ENCODE measurements at places on chromosomes 16 and 17.

- DNase-seq: peak; percentile 79
Measured at GRCh38 chr17:4648741-4649140, 7.3 kb upstream of the ALOX15 start.

DNA sequence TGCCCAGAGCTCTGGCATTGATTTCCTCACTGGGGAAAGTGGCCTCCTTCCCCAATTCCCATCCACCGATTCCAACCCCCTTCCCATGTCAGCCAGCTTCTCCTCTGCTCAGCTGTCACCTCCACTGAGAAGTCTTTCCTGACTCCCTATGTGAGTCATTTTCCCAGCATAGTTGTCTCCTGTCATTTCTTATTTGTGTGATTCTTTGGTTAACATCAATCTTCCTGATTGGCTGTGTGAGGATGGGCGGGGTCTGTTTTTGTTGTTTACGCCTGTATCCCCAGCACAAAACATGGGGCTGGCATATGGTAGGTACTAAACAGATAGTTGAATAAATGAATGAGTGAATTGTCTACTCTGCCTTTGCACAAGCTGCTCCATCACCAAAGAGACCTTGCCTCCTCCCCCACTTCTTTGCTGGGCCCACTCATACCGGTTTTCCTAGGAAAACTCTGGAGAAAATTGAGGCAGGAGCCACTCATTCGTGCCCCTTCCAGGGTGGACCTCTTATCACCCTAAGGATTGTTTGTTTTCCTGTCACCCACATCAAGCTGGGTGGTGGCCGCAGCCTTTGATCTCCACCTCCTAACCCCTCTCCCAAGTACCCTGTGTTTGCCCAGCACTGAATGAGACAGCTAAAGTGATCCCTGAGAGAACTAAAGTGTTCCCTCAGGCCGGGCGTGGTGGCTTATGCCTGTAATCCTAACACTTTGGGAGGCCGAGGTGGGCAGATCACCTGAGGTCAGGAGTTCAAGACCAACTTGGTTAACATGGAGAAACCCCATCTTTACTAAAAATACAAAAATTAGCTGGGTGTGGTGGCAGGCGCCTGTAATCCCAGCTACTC, 1.2 kb upstream of the GRB7 start:
- no peak for DNase-seq

DNA sequence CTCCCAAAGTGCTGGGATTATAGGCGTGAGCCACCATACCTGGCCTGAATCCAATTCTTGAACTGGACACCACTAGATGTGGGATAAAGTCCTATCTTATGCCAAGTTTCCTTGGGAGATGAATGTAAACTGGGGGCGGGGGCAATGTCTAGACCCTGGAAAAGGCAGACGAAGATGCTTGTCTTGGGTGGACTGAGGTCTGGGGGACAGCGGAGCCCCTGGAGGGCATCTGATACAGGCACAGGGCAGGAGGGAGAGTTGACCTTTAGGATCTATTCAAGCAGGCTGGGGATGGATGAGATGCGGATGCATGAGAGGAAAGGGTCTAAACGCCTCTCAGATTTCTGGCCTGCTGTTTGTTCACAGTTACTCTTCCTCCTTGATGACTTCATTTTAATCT, 11.7 kb downstream of the C1QTNF1 start:
- DNase-seq: no peak

DNA sequence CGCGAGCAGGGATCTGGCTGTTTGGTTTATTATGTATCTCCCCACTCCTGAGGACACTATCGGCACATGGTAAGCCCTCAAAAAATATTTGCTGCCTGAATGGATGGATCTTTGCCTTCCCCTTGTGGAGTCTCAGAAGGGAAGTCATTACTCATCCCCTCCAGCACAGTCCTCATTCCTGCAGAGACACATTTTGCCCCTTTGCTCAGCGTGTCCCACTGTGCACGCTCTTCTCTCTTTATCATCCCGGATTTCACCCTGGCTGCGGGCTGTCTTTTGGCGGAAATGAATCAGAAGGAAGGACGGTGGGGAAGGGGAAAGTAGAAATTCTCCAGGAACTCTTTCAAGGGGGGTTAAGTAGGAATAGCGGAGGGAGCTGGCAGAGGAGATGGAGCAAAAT, 125.2 kb upstream of the CDC42EP4 start:
- no peak for DNase-seq

GRCh38 chr17:75693500-75694481, 26.7 kb downstream of the SAP30BP start:
- peak; percentile 18 for DNase-seq

DNA sequence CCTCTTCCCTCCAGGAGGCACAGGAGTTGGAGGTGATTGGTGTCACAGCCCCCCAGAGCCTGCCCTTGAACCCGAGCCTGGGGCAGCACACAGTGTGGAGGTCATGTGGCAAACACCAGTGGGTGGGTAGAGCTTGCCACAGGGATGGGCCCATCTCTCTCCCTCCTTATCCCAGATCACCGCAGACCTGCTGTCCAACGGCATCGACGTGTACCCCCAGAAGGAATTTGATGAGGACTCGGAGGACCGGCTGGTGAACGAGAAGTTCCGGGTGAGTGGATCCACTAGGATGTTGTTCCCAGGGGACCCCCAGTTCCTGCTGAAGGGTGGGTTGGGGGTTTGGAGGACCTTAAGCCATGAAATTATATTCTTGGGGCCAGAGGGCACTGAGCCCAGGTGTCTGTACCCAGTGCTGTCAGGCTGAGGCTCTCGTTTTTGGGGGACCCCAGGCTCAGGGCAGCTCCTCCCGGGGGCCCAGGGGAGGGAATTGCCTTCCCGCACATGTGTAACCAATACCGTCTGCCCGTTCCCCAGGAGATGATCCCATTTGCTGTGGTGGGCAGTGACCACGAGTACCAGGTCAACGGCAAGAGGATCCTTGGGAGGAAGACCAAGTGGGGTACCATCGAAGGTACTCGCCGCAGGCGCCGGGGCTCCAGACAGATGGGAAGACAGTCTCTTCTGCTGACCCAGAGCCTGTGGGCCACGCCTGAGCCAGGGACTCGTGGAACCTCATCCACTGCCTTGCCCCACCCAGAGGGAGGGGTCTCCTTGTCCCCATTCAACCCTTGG, 351.9 kb downstream of the SEC14L1 start:
- DNase-seq: no peak

DNA sequence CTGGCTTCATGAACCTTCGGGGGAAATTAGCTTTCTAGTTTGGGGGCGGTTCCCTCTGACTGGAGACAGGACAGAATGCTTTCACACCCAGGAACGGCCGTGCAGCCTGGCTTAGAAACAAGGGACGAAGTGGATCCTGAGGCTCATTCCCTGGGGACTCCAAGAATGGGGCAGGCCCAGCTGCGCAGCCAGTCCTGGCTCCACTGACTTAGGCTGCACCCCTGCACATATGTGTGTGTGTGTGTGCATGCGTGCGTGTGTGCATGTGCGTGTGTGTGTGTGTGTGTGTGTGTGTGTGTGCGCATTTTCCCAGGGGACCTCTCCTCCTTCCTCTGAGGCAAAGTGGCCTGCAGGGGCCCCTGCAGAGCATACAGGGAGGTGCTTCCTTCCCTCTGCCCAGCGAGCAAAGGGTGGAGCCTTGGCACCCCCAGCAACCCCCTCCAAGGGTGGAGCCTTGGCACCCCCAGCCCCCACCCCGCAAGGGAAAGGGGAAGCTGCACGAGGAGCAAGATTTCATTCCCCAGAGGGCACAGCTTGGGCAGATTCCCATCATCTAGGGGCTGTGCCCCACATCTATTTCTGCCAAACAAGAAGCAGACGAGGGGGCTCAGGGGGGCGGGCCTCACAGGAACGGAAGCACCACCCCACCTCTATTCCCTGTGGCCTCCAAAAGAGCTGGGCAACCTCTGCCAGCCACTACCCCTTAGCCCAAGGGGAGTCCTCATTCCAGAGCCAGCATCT, 97.6 kb upstream of the CBX4 start:
- peak; percentile 50 for DNase-seq

DNA sequence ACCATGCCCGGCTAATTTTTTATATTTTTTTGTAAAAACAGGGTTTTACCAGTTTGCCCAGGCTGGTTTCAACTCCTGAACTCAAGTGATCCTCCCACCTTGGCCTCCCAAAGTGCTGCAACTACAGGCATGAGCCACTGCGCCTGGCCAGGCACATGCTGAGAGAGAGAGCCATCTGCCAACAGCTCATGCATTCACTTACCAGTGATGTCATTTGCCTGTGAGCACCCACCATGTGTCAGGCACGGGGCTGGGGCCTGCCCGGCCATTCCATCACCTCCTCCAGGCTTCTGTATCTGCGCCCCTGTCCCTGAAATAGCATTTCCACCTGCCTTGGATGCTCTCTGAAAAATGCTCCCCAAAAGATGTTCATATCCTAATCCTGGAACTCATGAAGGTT, 43.6 kb upstream of the PEMT start:
- no peak for DNase-seq

DNA sequence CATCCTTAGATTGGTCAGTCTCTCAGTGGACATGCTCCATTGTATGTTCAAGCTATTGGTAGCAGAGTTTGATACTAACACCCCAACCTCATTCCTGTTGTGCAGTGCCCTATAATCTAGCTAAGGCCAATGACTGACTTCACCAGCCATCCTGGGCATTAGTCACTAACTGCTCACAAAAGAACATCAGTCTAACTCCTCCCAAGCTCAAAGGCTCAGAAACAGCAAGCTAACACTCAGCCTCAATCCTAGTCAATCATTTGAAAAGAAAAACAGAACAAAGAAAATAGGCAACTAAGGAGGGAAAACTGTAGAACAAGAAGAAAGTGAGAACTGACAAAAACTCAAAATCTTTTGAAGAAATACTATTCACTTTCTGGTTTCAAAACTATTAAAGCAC, 199.1 kb upstream of the C17orf78 start:
- peak; percentile 70 for DNase-seq

DNA sequence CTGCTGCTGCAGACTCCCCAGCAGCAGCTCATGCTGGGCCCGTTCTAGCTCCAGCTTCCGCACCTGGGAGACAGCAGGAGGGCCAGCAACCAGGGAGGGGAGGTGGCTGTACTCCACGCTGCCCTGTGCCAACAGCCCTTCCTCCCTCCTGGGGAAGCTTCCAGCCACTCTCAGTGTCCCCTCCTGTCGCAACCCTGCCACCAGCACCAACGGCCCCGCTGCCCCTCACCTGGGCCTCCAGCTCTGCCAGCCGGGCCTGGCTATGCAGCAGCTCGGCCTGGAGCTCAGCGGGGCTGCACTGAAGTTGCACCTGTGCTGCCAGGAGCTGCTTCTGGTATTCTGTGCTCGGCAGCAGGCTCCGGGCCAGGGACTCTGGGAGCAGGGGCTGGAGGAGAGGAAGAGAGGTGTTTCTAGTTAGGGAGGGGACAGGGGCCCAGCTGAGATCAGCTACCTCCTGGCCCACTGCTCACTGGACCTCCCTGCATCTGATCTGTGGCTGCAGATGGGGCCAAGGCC, 15.4 kb upstream of the MRPL38 start:
- DNase-seq: peak; percentile 31
